Stimulated activated CD4-positive, alpha-beta T cell treated with anti-CD3 and anti-CD28 coated beads, Interleukin-15, amount 100 ng/mL, for 1 hour (primary cell): ENCODE measurements at places on chromosomes 4 and X.

- DNase-seq: no peak
Observed at GRCh38 chr4:3369781-3370674, 71.7 kb upstream of the HGFAC start.

DNA sequence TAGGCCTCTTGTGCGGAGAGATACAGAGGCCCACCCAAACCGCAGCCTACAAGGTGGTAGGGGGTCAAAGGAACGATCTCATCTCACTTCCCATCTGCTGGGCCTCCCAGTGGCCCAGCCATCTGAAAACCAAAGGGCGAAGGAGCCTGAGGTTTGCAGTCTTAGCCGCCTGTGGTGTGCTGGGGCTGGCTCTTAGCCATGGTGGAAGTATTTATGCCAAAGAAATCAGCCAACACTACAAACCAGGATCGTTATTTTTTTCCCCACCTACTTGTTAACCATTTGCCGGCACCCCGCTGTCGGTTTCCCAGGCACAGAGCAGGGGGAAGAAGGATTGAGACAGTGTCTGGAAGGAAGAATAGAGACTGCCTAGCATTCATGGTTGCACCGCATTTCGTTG, 30.9 kb upstream of the CDKL5 start:
- no peak for DNase-seq

DNA sequence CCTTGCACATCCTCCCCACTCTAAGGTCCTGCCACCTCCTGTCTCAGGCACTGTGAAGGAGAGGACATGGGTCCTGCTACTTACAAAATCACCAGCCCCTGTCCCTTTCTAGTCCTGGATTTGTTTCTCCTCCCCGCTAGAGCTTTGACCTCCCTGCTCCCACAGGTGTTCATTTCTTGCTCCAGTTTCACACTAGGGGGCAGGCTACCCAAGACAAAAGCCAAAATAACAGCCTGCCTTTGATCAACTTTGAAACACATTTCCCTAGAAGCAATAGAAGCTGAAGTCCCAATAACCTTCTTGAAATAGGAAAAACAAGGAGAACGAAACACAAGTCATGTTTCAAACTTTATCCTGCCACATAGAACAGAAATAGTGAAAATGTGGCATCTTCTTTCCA, 164.4 kb downstream of the QDPR start:
- DNase-seq: no peak

DNA sequence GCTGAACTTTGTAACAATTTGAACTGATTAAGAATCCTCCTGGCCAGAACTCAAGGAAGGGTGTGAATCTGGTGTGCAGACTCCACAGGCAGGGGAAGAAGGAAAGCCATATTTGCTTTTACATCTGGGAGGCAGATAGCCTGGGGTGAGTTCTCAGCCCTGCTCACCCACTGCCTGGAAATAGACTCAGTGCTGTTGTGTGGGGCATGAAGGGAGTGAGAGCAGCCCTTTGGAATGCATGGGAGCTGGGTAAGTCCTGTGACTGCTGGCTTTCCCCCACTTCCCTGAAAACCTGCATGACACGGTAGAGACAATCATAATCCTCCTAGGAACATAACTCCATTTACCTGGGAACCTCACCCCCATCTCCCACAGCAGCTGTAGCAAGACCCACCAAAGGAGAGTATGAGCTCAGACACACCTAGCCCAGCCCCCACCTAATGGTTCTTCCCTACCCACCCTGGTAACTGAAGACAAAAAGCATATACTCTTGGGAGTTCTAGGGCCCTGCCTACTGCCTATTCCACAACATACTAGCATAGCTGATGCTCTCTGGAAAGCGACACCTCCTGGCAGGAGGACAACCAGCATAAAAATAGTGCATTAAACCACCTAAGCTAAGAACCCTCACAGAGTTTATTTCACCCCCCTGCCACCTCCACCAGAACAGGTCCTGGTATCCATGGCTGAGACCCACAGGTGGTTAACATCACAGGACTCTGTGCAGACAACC, 59.3 kb upstream of the UBQLN2 start:
- DNase-seq: no peak

DNA sequence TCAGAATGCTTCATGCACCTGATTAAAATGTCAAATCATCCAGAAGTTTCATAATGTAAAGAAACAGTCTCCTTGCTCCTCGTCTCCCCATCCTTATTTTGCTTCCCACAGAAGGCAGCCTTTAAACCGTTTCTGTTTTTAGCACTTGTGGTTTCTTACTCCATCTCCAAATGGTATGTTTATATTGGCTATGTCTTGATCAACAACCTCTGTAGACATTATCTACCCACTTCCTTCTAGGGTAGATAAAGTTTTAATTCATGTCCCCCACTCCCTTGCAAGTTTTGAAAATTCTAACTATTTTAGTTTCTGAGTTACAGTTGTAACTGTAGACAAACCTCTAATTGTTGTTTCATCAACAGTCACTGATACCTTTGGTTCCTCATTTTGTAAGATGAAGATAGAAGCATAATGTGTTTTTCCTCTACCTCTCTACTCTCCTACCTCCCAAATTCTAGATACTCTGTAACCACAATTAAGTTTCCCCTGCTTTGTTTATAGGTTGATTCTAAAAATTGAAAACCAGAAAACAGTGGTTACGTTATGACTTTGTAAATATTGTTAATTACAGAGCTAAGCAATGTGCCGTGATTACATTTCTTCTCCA, 291.7 kb upstream of the GATB start:
- DNase-seq: no peak

- no peak for DNase-seq
Observed at GRCh38 chr4:87856816-87857215, 24.0 kb downstream of the MEPE start.

DNA sequence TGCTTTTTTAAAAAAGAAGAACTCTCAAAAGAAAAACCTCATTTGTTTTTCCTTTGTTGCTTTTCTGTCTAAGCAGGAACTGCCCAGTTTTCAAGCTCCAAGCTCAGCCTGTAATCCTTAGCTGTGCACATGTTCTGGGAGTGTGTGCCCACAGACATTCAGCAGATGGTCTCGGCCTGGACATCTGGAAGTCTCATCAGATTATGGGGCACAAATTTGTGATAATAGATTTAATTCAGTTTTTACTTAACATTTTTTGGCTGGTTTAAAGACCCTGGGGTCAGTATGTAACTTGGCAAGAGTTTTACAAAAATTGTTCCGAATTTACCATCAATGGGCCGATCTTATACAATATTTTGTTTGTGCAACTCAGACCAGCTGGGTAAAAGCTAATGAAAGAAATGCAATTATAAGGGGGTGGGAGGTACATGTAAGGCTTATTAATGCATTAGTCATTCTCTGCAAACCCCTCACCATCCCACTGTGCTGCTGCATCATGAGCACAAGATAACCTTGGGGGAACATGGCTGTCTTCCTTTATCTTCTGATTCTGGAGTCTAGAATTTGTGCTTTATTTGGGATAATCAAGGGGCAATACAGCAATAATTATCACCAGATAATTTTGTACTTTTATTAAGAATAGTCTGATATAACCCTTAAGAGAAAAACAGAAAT, 86.9 kb upstream of the PHOX2B start:
- DNase-seq: no peak

- no peak for DNase-seq
Observed at GRCh38 chr4:165204462-165204830, 2.9 kb upstream of the KLHL2 start.

DNA sequence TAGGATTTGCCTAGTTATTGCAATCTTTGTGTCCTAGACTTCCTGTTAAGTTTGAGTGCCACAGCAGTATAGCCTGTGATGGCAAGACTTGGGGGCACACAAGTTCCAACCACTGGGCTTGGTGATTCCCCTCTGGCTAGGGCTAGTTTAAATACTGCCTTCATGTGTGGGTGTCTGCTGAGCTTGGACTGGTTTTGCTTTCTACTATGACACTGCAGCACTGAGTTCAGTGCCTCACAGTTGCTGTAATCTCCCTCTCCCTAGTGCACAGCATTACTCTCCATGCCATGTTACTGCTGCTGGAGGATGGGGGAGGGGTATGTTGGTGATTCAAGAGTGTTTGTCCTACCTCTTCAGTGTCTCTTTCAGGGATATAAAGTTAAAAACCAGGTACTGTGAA, 379.6 kb downstream of the IL15 start:
- DNase-seq: no peak

- no peak for DNase-seq
Observed at GRCh38 chr4:119260528-119260927, 48.0 kb downstream of the USP53 start.

DNA sequence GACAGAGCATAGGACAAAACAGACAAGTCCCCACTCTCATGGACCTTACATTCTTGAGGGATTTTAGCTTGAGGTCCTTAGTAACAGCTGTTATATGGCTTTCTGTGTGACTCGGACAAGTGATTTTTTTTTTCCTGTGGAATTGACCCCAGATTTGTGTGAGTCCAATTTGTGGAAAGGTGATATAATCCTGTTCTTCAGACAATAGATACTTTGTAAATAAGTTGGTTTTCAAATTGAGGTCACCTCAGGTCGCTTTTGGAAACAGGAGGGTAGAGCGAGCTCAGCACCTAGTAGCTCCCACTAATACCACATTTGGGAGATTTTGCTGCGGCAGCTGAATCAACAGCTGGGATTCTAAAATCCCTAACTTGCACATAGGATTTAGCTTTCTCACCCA, 1008.8 kb downstream of the ADGRL3 start:
- DNase-seq: no peak

DNA sequence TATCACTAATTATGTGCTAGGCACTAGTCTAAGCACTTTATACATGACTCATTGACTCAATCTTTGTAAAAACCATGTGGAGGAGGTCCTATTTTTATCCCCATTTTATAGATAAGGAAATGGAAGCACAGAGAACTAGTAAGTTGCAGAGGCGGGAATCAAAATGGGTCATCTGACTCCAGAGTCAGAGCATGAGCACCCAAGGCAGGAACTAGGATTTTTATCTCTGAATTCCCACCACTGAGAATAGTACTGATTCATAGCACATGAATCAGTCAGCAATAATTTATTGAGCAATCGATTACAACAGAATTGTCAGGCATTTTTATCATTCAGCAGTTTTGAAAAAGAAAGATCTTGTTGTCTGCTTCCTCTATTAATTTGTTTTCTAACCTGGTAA, 19.3 kb downstream of the SCARB2 start:
- DNase-seq: no peak

- no peak for DNase-seq
Observed at GRCh38 chrX:74292808-74293123, 11.2 kb upstream of the ZCCHC13 start.
